ENCODE measurements at places on chromosomes 7 and 10.

- no peak for DNase-seq
Observed at GRCh38 chr10:57754803-57755202, 512.9 kb downstream of the IPMK start.

- peak; percentile 83 for DNase-seq
Observed at GRCh38 chr7:116952635-116953371, 498 bp upstream of the ST7 start.

GRCh38 chr7:24721481-24722001 lies 35.7 kb downstream of the GSDME start:
- no peak for DNase-seq

DNA sequence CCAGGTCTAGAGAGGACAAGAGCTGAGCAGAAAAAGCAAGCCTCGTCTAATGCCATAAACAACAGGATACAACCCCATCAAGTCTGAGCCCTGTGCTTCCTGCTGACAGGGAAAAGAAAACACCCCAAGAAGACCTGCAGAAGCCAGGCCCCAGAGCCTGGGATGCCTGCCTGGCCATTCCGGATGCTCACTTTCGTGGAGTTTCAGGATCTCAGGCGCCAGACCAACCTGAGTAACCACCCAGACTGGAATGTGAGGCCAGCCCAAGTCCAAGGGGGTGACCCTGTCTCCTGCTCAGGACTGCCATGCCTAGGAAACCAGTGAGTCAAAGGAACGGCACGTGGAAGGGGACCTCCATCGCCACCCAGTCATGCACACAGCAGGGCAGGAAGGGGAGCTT lies 74.3 kb downstream of the PLXNA4 start:
- DNase-seq: no peak

DNA sequence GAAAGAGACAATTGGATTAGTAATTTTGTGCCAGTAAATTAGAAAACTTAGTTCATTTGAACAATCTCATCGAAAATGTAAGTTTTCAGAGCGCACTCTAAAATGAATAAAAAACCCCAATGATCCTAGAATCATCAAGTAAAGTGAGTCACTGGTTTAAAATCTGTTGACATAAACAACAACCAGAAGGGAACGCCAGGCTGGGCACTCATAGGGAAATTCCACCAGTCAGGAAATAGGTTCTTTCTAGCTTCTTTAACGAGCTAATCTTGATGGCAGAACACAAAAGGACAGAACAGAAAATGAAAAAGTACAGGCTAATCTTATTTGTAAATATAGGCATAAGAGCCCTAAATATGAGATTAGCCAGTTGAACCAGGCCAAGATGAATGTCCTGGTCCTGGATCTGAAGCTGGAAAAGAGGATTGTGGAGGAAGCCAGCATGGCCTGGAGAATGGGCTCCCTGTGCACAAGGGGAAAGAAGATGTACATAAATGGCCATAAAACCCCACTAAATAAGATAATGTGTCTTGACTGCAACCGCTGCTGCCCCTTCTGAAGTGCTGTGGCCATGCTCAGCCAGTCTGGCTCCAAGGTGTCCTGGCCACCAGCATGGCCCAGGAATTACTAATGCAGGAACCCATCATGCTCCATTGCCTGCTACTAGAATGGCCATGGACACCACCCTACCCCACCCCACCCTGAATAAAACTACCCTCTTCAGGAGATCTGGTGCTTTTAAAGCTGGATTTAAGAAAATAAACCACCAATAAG lies 114.0 kb downstream of the WDFY4 start:
- DNase-seq: no peak

DNA sequence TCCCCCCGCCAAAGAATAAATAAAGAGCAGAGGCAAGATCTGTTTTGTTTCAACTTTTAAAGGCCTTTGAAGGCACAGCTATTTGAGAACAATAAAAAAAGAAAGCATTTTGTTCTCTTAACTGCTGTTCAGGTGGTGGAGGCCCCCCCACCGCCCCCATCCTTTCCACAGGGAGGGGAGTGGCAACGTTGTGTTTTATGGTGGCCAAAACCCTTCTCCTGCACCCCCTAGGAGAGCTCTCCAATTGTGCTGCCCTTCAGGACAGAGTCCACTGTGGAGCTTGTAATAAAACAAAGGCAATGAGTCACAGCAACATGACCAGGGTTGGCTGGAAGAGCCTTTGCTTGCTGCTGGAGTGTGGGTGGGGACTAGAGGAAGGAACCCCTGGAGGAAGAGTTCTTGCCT lies 987.9 kb downstream of the KCNMA1 start:
- no peak for DNase-seq

DNA sequence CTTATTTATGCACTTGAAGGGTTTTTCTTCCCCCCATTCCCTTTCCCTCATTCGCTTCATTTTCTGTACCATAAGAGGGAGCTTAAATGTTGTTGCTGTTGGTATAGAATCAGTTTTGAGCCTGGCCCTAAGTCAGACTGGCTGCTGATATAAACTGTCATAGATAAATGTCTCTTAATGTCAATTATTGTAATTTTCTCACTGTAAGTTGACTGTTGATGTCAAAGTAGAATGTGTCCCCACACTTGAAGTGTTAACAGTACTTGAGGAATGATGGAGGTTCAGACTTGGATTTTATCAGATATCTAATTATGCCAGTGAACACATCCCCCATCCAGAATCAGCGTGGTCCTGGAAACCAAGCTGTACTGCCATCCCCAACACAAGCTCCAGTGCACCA lies 87.8 kb downstream of the PRR15 start:
- DNase-seq: no peak

- peak; percentile 68 for DNase-seq
Observed at GRCh38 chr7:24576171-24577025, 3.1 kb downstream of the PALS2 start.

DNA sequence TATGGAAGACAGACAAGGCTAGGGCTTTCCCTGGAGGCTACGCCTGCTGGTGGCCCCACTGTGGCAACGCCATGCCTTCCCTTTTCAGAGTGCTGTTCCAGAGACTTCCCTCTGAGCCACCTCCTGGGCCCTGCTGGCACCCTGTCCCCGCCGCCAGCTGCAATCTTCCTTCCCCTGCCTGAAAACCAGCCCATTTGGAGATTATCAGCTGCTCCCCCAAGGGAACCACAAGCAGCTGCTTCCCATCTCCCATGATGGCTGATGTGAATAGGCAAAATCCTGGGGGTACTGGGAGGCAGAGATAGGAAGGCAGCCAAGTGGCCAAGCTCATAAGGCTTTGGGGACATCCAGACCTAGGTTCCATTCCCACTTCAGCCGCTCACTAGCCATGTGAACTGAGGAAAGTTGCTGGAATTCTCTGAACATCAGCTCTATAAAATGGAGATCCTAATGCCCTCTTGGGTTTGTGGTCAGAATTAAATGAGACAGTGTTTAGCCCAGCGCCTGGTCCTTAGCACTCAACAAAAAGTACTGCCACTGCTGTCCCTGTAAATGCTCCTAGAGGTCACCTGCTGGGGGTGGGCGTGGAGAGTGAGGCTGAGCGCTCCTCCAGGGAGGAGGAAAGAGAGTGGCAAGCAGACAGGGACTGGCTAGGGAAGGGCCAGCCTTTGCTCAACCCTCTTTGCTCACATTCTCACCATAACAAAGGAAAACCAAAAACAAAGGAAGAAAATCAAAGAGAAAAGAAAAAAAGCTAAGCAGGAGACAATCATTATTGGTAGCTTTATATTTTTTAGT lies 5.9 kb downstream of the TSPAN33 start:
- no peak for DNase-seq

DNA sequence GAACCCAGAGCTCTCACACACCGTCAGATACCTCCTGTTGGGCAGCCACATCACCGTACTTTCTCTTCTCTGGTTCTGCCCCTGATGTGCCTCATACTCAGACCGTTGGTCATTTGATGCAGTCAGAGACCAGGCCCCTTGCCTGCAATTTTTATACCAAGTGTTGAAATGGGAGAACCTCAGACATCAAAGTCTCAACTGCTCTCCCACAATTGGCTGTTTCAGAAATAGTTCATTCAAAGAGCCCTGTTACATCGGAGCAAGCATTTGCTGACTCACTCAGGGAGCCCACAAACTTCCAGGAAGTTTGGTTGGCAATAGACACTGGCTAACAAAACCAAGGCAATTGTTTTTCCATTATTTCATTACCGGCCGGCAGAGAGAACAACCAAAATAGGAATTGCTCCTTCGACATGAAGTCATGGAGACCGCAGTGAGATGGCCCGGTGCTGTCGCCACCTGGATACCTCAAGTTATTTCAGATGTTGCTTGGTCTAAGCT lies 33.5 kb upstream of the ADAM12 start:
- DNase-seq: no peak

DNA sequence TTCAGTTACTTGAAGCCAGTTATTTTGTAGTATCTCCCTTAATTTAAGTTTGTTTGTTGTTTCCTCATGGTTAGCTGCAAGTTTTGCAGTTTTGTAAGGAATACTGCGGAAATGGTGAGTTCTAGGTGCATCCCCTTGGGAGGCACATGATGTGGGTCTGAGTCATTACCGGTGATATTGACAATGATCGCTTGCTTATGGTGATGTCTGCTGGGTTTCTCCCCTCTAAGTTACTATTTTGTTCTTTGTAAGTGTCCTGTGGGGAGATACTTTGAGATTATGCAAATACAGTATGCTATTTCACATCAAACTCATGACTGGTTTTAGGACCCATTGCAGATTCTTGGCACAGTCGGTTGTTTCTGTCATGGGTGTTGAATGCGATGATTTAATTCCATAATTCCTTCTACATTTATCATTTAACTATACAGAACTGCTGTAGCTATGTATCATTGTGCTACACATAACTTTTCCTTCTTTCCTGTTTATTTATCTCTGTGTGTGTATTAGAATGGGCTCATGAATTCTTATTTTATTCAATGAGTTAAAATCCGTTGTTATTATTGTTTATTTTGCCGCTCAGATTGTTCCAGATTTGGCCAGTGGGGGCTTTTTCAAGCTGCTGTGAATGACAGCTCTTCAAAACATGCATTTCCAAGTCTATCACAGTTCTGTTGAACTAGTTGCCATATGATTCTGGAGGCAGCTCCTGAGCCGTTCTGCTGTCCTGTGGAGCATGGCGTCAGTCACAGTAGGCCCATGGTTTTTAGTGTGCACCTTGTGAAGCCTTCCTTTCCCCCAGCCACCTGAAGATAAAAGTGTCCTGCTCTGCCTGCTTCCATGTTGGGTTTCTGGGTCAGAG lies 18.4 kb downstream of the TSPAN14 start:
- no peak for DNase-seq

- peak; percentile 14 for DNase-seq
Observed at GRCh38 chr7:113912876-113913275, 5.9 kb downstream of the PPP1R3A start.

DNA sequence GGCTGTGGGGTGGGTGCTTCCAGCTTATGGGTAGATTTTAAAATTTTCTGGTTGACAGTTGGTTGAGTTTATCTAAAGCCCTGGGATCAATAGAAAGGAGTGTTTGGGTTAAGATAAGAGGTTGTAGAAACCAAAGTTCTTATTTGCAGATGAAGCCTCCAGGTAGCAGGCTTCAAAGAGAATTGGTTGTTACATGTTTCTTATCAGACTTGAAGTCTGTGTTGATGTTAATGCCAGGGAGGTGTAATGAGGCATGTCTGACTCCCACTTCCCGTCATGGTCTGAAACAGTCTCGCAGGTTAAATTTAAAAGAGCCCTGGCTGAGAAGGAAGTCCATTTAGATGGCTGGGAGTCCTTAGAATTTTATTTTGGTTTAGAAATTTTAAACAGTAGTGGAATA lies 165.2 kb upstream of the TMEM72 start:
- DNase-seq: no peak

GRCh38 chr10:91432175-91432574 lies 22.0 kb downstream of the HECTD2 start:
- no peak for DNase-seq

DNA sequence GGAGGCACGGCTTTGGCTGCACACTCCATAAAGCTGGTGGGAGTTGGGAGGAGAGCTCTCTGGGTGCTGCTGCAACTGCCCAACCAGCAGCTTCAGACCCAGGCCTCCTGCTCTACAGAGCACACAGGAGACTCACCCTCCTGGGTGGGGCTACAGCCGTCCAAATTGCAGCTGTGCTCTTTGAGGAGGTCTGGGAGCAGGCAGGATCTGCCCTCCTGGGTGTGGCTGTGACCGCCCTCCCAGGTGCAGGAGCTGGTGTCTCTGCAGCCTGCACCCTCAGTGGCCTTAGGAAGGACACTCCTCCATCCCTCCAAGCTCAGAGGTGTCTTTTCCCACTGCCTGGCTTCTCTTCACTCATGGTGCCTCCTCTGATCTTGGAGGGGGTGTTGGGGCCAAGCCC lies 20.0 kb upstream of the PRF1 start:
- no peak for DNase-seq

DNA sequence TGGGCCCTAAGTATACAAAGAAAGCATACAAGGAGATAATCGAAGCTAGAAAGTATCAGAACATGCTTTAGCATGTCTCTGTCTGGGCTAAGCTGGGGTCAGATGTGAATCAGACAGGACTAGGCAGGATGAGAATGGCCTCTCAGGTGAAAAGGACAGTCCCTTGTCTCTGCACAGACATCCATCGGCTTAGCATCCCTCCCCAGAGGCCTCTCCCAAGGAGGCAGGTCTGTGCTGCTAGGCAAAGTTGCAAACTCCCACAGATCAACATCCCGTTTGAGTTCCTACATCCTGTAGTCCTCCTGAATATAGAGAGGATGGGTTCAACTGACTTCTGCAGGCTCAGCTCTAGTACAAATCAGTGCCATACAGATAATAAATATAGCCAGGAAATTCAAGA lies 24.5 kb downstream of the CHST15 start:
- no peak for DNase-seq

GRCh38 chr10:26478061-26478460 lies 39.9 kb downstream of the APBB1IP start:
- no peak for DNase-seq

GRCh38 chr10:120989996-120990598 lies 138.9 kb downstream of the WDR11 start:
- no peak for DNase-seq

All from NCI-H1092 treated with DMSO at 0.1 percent for 48 hours (cell line).